ENCODE measurements at places on chromosomes 13 and 19.

DNA sequence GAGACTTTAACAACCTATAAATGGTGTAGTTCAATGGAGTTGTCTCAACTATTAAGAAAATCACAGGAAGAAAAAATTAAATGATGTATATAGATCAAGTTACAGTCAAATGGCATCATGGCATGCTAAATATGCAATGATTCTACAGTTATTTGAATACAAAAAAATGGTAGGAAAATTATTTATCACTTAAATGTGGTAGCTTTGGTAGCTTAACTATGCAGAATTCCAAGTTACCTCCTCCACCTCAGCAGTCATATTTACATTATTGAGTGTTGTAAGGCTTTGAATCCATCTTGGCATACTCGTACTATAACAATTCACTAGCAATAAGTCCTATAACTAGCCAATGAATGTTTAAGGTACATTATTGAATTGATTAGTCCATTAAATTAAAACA, 36.8 kb downstream of the CAB39L start:
- no peak for DNase-seq

DNA sequence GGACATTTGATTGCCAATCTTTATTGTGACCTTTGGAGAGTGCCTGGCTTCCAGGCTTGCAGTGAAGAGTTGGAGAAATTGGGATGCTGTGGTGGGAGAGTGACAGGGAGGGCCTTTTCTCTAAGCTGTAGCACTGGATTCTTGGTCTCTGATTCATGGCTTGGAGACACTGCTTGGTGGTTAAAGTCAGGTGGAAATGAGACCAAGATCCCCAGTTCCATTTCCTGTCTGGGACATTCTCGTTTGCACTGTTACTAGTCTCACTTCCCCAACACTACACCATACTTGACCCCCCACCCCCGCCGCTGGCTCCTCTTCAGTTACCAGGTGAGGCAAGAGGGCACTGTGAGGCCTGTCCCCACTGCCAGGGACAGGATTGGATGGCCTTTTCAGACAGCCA, 2.9 kb downstream of the SUPT5H start:
- no peak for DNase-seq

DNA sequence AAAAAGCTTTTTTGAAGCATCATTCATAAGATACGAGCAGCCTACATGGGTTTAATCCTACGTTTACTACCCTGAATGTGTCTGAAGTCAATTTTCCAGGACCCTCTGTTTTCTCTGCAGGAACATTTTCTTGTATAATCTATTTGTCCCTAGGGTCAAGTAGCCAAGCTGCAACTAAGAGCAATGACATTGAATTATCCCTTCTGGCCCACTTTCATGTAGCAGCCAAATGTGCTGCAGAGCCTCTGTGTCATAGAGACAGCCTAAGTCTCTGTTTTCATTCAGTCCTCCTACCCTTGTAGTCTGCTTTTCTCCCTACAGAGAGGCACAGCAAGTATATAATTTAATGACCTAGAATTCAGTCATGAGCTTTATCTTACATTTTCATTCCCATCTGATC, 82.1 kb downstream of the ZAR1L start:
- DNase-seq = no peak

GRCh38 chr19:47637550-47637949, 28.6 kb downstream of the BICRA start:
- DNase-seq = no peak

- DNase-seq = no peak
Measured at GRCh38 chr13:30026093-30026492, 175.7 kb upstream of the UBL3 start.

GRCh38 chr13:110187641-110188161, 119.3 kb downstream of the COL4A1 start:
- DNase-seq = no peak

DNA sequence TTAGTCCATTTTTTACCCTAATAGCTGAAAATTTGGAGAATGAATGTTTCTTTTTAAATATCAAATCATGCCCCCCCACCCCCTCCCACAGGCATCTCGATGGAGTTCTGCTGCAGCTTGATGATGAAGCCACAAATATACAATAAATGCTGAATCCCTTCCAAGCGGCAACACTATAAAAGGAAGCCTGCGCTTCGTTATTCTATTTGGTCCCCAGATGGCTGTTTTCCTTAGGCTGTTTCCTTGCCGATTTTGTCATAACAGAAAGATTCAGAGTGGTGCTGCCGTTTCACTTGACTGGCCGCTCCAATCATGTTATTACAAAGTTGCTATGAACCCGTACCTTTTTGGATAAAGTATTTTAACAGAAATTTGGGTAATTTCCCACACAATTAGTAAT, 79.5 kb downstream of the MYO16 start:
- no peak for DNase-seq
